ENCODE measurements at places on chromosomes 11 and 22.

DNA sequence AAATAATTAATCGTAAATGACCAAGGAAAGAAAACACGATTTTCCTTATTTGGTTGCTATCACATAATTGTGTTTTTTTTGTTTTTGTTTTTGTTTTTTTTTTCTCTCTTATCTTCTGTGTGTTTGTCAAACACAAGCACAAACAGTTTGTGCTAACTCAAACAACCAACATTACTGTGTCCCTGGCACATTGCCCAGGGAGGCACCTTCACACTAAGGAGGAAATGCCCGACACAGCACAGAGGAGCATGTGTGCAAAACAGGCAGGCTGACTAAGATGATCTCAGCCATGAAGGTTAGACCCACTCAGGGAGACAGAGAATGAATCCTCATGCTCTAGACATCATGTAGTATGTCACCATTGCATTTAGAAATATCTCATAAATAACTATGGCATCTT is 130.1 kb downstream of the SOX6 start:
- DNase-seq, result no peak

- no peak for DNase-seq
Measured at GRCh38 chr11:130790689-130791088, 125.6 kb downstream of the SNX19 start.

DNA sequence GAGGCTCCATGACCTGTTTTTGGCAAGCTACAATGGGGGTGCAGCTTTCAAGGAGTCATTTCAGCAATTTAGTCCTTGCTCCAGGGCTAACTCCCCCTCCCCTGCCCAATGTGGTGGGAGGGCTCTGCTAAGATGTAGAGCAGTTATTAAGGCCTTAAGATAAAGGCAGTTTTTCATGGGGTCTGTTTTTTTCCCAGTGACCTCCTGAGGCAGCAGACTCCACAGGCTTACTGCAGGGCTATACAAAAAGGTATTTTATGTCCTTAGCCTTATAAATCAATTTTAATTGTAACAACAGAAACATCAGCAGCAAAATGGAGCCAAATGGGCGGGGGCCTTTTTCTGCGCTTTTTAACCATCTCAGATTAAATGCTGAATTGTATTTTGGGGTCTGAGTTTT is 192.3 kb downstream of the KIRREL3 start:
- no peak for DNase-seq

- DNase-seq, result no peak
Measured at GRCh38 chr11:106327134-106327533, 249.7 kb downstream of the AASDHPPT start.

GRCh38 chr22:37626144-37626543 is 13.3 kb upstream of the SH3BP1 start:
- no peak for DNase-seq

Measured in stimulated activated CD8-positive, alpha-beta memory T cell treated with anti-CD3 and anti-CD28 coated beads, Interleukin-7, amount 100 ng/mL, for 1 hour (primary cell).